Urinary bladder (tissue), 4 donors: ENCODE measurements at places on chromosomes 1 and 21. TPM values are rescaled to one million over a fixed set of nuclear protein-coding genes. Genes with fewer than 3 reads are reported as not detected.

The LMX1A gene
- total RNA-seq = 0.42 TPM

The NTMT2 gene
- 0.48 TPM for total RNA-seq

The ZNF683 gene
- not detected for total RNA-seq

The TMEM61 gene
- not detected for total RNA-seq

The LCE3D gene
- total RNA-seq = not detected

The ADAMTS1 gene
- 96.6 TPM for total RNA-seq

The ATP5PF gene
- 71.3 TPM for total RNA-seq

The RPRD2 gene
- 23.4 TPM for total RNA-seq

The SYTL1 gene
- 12.8 TPM for total RNA-seq

The SYDE2 gene
- total RNA-seq = 54.0 TPM

The HOOK1 gene
- total RNA-seq = 8.6 TPM

The TMOD4 gene
- total RNA-seq = 2.3 TPM

The APOBEC4 gene
- total RNA-seq = not detected

The PRDM2 gene
- total RNA-seq = 34.2 TPM

The E2F2 gene
- total RNA-seq = 2.9 TPM

The AADACL3 gene
- not detected for total RNA-seq

The LCE2B gene
- total RNA-seq = not detected

The ETV3L gene
- not detected for total RNA-seq

The NUDT4B gene
- total RNA-seq = 3.7 TPM

The GJA9 gene
- 0.16 TPM for total RNA-seq

The SH3D21 gene
- 3.5 TPM for total RNA-seq

The S100A14 gene
- 8.1 TPM for total RNA-seq

The PTPN22 gene
- 2.3 TPM for total RNA-seq

The TIPRL gene
- total RNA-seq = 58.9 TPM

The DENND2D gene
- 23.9 TPM for total RNA-seq

The CTPS1 gene
- total RNA-seq = 22.9 TPM

The ATAD3A gene
- 7.1 TPM for total RNA-seq

The LHX4 gene
- not detected for total RNA-seq

The CFHR3 gene
- total RNA-seq = 0.48 TPM

The AADACL4 gene
- 0.37 TPM for total RNA-seq

The BTF3L4 gene
- total RNA-seq = 68.6 TPM

The BATF3 gene
- 2.3 TPM for total RNA-seq

The CLCA4 gene
- total RNA-seq = 38.1 TPM

The PER3 gene
- total RNA-seq = 16.2 TPM

The FCRL1 gene
- 0.63 TPM for total RNA-seq

The RXFP4 gene
- total RNA-seq = not detected

The URB2 gene
- total RNA-seq = 8.0 TPM

The MNDA gene
- 9.0 TPM for total RNA-seq

The ITLN1 gene
- total RNA-seq = 3.4 TPM

The PAPPA2 gene
- total RNA-seq = 4.6 TPM

The CASQ2 gene
- 75.2 TPM for total RNA-seq

The CEP350 gene
- total RNA-seq = 110 TPM

The DNALI1 gene
- 2.0 TPM for total RNA-seq

The DPH2 gene
- total RNA-seq = 7.8 TPM

The KCNC4 gene
- total RNA-seq = 1.7 TPM

The BNIPL gene
- total RNA-seq = 10.9 TPM

The NBPF10 gene
- 4.7 TPM for total RNA-seq

The UMODL1 gene
- total RNA-seq = not detected

The CASP9 gene
- 9.3 TPM for total RNA-seq

The GBP2 gene
- total RNA-seq = 49.8 TPM

The BMP8A gene
- total RNA-seq = 0.95 TPM

The AMPD1 gene
- total RNA-seq = 1.9 TPM
